GF-D8 (cell line): ENCODE measurements at places on chromosomes 6 and 20.

DNA sequence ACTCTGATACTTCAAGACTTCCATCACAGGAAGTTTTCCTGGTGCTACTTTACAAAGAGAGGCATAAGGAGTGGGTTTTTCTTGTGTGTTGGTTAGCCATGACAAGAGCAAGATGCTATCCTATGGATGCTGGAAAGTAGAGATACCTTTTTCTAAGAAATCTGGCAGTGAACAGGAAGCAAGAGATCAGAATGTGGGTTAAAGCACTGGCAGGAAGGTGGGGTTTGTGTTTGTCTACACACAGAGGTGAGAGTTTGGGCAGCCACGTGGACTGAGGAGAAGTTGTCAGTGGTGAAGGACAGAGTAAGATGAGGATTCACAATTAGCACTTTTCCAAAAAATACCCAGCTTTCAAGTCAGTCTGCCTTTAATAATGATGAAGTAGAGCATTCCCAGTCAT, 17.9 kb downstream of the SLC2A12 start:
- no peak for DNase-seq

- DNase-seq, result peak; percentile 7
These were observed 42.8 kb downstream of the SLC35B3 start for GRCh38 chr6:8392569-8392968.

- no peak for DNase-seq
These were observed 222.2 kb downstream of the OGFRL1 start for GRCh38 chr6:71510856-71511255.

DNA sequence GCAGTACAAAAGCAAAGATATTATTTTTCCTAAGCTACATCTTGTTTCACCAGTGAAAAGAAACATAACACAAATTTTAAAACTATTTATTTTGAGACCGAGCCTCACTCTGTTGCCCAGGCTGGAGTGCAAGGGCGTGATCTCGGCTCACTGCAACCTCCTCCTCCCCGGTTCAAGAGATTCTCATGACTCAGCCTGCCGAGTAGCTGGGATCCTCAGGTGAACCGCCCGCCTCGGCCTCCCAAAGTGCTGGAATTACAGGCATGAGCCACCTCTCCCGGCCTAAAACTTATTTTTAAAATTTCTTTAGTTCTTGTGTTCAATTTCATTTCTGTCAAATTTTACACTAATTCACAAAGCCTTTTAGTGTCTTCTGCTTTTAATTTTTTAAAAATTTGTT, 5.9 kb downstream of the SRSF12 start:
- no peak for DNase-seq

- no peak for DNase-seq
These were observed 6.5 kb downstream of the RNF24 start for GRCh38 chr20:4008877-4009276.

- DNase-seq, result no peak
These were observed 85.1 kb upstream of the CNKSR3 start for GRCh38 chr6:154595538-154595937.

DNA sequence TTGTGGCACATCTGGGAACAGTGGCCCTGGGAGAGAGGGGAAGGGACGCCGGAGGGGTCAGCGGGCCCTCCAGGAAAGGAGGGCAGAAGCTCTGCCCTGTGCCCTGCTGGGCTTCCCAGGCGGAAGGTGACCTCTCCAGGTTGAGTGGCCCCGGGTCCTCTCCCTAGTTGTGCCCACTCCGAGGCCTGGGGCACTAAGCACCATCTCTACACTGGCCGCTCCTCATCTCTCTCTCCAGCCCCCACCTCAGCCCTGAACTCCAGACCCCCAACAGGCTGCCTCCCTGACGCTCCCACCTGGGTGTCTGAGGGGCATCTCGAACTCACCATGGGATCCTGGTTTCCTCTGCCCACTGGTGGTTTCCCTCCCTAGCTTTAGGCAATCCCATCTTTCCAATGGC, 18.1 kb downstream of the KCNG1 start:
- DNase-seq, result no peak
